ENCODE measurements at places on chromosomes 7 and 10. TPM values are rescaled to one million over a fixed set of nuclear protein-coding genes. Genes with fewer than 3 reads are reported as not detected.

DNA sequence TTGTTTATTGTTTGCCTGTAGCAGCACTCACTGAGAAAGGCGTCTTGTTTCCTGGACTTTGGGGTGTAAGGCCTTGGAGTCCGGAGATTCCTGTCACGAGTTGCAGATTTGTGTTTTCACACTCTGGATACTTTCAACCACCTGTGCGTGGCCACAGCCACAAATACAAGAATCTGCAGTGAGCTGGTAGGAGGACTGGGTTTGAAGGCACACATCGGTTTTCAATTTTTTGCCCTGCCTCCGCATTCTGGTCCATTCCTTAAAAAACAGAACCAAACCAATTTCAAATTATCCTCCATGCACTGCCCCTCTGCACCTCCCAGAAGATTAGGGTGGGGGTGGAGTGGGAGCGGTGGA lies 619 bp downstream of the EXOC4 start:
- no peak for DNase-seq

DNA sequence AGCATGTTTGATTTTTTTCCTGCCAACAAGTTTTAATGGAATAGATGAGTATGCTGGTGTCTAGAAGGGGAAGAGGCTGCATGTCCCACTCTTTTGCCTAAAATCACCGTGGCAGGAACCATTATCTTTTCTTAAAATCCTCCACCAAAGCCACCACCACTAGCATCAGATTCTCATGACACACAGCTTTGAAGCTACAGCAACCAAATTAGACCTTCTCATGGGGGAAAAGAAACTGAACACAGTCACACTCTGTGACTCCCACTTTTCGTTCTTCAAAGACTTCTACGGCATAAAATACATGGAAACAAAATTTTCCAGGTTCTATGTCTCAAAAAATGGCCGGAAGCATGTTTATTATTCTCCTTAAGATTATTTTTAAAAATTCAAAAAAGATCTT lies 81.8 kb downstream of the SGMS1 start:
- no peak for DNase-seq

- DNase-seq = no peak
These were observed 89.0 kb upstream of the KIAA1217 start for GRCh38 chr10:24119896-24120295.

The FKBP6 gene
- not detected for polyA plus RNA-seq

- DNase-seq = no peak
These were observed 5.0 kb upstream of the TNRC18 start for GRCh38 chr7:5428478-5429252.

DNA sequence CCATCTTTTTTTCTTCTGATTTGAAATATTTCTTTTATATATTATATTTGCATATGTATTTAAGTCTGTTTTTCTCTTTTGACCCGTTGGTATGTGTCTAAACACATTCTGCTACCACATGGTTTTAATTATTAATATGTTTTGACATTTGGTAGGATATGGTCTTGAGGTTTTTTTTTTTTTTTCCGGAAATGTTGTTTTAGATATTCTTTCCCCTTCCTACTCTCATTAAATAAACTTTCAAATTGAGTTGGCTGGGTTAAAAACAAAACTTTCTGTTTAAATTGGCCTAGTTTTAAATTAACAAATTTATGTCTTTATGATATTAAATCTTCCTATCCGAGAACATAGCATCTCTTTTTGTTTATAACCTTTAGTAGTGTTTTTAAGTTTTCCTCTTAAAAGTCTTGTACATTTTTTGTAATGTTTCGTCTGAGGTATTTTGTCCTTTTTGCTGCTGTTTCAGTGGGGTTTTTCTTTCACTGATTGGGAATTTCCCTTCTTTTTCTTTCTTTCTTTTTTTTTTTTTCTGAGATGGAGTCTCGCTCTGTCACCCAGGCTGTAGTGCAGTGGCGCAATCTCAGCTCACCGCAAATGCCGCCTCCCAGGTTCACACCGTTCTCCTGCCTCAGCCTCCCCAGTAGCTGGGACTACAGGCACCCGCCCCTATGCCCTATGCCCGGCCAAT lies 25.4 kb downstream of the STAM start:
- no peak for DNase-seq

DNA sequence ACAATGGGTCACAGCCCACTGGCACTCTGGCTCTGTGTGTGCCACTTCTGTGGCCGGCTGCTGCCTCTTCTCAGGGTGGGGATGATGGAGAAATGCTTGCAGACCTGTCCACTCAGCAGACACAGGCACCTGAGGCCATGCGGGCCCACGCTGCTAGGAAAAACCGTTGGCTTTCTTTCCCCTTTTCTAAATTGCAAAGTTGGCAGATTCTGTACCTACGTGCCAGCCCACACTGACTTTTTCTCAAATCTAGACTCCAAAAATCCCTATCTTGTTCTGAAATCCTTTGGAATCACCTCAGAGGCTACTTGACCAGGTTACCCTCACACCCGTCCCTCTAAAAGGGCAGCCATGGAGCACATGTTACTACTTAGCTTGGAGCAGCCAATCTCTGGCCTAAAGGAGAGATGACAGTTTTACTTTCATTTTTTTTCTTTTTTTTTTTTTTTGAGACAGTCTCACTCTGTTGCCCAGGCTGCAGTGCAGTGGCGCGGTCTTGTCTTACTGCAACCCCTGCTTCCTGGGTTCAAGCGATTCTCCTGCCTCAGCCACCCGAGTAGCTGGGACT lies 99.4 kb downstream of the RNF216 start:
- DNase-seq = no peak

DNA sequence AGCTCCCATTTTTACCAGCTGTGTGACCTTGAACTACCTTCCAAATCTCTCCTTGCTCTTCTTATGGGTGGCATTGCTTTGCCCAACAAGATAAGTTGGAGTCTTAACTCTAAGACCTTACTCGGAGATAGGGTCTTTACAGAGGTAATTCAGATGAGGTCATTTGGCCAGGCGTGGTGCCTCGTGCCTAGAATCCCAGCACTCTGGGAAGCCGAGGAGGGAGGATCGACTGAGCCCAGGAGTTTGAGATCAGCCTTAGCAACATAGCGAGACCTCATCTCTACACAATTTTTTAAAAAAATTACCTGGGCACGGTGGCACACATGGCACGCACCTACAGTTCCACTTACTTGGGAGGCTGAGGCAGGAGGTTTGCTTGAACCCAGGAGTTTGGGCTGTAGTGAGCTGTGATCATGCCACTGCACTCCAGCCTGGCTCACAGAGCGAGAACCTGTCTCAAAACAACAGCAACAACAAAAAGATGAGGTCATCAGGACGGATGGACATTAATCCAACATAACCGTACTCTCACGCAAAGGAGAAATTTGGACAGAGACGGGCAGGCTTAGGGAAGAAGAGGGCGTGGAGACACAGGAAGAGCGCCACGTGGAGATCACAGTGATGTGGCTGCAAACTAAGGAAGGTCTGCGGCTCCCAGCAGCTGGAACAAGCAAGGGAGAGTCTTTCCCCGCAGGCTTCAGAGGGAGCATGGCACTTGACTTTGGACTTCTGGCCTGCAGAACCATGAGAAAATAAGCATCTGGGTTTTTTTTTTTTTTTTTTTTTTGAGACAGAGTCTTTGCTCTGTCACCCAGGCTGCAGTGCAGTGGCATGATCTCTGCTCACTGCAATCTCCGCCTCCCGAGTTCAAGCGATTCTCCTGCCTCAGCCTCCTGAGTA lies 122.3 kb upstream of the CARD11 start:
- DNase-seq = no peak

The LRRN3 gene
- 2.2 TPM for polyA plus RNA-seq

- DNase-seq = no peak
These were observed 233.3 kb downstream of the KIAA1217 start for GRCh38 chr10:24442234-24442633.

GRCh38 chr10:78531088-78531487 lies 497.4 kb downstream of the RPS24 start:
- no peak for DNase-seq

DNA sequence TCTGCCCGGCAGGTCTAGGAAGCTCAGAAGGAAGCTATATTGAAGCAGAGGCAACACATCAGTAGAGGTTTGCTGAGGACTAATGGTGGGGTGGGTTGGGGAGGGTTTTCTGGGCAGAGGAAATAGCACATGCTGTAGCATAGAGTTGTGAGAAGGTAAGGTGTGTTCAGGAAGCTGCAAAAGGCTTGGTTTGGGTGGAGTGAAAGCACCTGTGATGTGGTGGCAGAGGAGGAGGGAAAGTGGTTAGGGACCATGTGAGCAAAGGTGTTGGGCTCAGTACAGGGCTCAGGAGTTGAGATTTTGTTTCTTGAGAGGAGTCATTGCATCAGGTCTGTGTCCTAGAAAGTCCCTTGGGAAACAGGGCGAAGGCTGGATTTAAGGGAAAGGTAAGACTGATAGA lies 294.6 kb downstream of the SORCS3 start:
- DNase-seq = no peak

DNA sequence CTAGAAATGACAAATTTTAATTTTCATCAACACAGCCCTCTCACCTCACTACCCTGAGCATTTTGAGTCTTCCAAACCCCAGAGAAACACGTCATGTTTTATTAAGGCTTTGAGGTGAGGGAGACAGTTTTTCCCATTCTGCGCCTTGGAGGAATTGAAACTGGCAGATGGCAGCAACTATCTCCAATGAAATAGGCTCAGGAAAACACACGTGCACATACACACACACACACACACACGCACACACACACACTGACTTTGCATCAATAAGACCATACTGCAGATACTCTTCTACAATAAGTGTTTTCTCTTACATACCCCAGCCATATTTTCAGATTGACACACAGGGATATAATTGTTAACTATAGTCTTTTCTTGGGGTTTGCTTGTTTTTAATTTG lies 3.2 kb upstream of the SFTPA2 start:
- no peak for DNase-seq

GRCh38 chr7:85046534-85046933 lies 140.3 kb downstream of the SEMA3D start:
- DNase-seq = no peak

The GIMAP8 gene
- polyA plus RNA-seq = 14.3 TPM

The SP4 gene
- polyA plus RNA-seq = 4.0 TPM

Data from urinary bladder (tissue), 4 donors.